ENCODE measurements at places on chromosomes 5 and 9.

DNA sequence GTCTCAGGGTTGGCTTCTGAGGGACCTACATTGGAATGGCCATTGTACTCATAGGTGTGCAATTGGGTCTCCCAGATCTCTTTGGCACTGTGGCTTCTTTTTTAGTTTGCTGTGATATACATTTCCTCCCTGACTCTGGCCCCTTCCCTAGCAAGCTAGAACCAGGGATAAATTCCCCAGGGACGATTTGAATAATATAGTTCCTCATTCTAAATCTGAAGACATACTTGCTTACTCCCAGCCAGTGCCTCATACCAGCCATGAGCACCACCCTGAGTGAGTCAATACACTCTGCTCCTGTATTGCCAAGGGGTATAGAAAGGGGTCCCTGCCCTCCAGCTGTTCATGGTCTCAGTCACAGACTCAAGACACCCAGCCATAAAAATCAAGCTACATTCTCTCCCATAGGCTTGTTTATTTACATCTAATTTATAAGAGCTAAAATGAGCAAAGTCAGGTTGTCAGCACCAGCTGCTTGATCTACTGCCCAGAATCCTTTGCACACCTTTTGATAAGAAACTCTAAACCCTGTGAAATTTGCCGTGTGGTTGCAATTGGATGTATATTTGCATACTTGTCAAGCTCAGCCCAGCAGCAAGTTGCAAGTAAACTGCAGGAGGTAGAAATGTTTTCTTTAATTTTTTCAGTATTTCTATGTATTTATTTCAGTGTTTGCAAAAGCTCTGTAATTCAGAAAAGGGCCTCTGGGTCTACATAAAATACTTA is 219.9 kb upstream of the IRX1 start:
- H3K27ac ChIP-seq: no peak overlapping the region
- no peaks in the 10 kb centered on the region for H3K36me3 ChIP-seq
- DNase-seq: no peak

GRCh38 chr9:121958530-121958929 is 134.6 kb downstream of the TTLL11 start:
- no peak overlapping the region for H3K27ac ChIP-seq
- DNase-seq: no peak
- H3K4me1 ChIP-seq: no peaks in the 10 kb centered on the region
- no peaks in the 10 kb centered on the region for H3K27me3 ChIP-seq

DNA sequence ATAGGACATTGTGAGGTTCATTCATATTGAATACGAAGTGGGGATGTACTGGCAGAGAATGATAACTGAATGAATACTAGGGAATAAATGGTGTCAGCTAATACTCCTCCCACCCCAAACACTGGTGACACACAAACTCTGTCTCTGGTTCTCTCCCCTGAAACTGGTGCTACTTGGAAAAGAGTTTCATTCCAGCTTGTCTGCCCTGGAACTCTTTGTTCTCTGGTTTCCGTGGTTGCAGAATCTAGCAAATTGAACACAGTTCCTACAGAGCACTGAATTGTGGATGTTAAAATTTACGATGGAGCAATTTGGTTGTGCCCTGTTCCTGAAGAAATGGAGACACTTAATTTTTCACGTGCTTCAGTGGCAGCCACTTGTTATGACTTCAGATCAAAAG is 181.7 kb downstream of the KCTD16 start:
- H3K27ac ChIP-seq: no peak overlapping the region
- no peak overlapping the region for H3K4me3 ChIP-seq
- H3K4me1 ChIP-seq: no peaks in the 10 kb centered on the region

GRCh38 chr5:107415762-107416161 is 255.0 kb downstream of the EFNA5 start:
- no peaks in the 10 kb centered on the region for H3K27me3 ChIP-seq
- no peak for DNase-seq
- H3K27ac ChIP-seq: no peak overlapping the region

DNA sequence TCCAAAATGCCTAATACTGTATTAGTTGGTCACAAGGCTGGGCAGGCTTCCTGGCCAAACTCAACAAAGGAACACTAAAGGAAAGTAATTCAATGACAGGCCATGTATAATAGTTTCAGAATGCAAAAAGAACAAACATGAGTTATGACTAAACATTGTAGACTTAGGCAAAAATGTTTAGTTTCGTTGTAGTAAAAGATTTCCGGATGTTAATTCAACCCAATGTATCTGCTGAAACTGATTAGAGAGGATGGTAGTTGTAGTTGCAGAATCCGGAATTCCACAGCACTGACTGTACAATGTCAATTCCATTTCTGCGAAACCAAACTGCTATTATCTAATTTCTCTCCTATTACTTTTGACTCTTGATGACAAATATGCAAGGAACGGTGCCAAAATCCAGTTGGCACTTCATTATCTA is 117.9 kb upstream of the FST start:
- H3K4me1 ChIP-seq: no peaks in the 10 kb centered on the region
- H3K27me3 ChIP-seq: no peaks in the 10 kb centered on the region
- no peaks in the 10 kb centered on the region for H3K36me3 ChIP-seq
- no peak for DNase-seq
- H3K4me3 ChIP-seq: no peak overlapping the region
- H3K27ac ChIP-seq: no peak overlapping the region

- no peaks in the 10 kb centered on the region for H3K4me1 ChIP-seq
- no peaks in the 10 kb centered on the region for H3K27me3 ChIP-seq
- peak; percentile 57 for DNase-seq
- H3K4me3 ChIP-seq: no peak within 1 kb of the TSS
- H3K36me3 ChIP-seq: no peaks in the 10 kb centered on the region
Observed at GRCh38 chr5:149063017-149063687, at the start of gene SH3TC2. Gene SH3TC2, minus strand, starts transcription at chr5:149063062. Its CDS starts 40 bp downstream, at chr5:149063022.

DNA sequence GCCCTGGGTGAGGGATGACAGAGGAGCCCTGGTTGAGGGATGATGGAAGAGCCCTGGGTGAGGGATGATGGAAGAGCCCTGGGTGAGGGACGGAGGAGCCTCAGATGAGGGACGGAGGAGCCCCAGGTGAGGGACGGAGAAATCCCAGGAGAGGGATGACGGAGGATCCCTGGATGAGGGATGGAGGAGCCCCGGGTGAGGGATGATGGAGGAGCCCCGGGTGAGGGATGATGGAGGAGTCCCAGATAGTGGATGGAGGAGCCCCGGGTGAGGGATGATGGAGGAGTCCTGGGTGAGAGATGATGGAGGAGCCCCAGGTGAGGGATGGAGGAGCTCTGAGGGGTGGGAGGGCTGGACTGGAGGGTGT is 10.9 kb downstream of the PHF2 start:
- no peak overlapping the region for H3K4me3 ChIP-seq
- H3K27me3 ChIP-seq: no peaks in the 10 kb centered on the region
- no peak for DNase-seq
- no peaks in the 10 kb centered on the region for H3K36me3 ChIP-seq
- no peaks in the 10 kb centered on the region for H3K4me1 ChIP-seq
- no peak overlapping the region for H3K27ac ChIP-seq

- no peaks in the 10 kb centered on the region for H3K36me3 ChIP-seq
- no peaks in the 10 kb centered on the region for H3K27me3 ChIP-seq
- no peak for DNase-seq
- H3K4me3 ChIP-seq: no peak overlapping the region
Observed at GRCh38 chr5:141874262-141874964, 3.8 kb downstream of the PCDH1 start.

GRCh38 chr9:110095776-110096175 is 112.2 kb downstream of the C9orf152 start:
- no peak for DNase-seq
- H3K4me1 ChIP-seq: no peaks in the 10 kb centered on the region
- no peak overlapping the region for H3K27ac ChIP-seq
- no peaks in the 10 kb centered on the region for H3K36me3 ChIP-seq
- H3K4me3 ChIP-seq: no peak overlapping the region

DNA sequence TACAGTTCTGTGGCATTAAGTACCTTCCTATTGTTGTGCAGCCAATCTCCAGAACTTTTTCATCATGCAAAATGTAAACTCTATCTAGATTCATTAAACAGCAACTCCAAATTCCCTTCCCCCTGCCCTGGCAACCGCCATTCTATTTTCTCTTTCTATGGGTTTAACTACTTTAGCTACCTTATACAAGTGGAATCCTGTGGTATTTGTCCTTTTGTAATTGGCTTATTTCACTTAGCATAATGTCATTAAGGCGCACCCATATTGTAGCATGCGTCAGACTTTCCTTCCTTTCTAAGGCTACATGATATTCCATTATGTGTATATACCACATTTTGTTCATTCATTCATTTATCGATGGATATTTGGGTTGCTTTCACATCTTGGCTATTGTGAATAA is 142.4 kb downstream of the CAAP1 start:
- H3K4me3 ChIP-seq: no peak overlapping the region
- H3K27ac ChIP-seq: no peak overlapping the region
- H3K4me1 ChIP-seq: no peaks in the 10 kb centered on the region
- no peaks in the 10 kb centered on the region for H3K36me3 ChIP-seq

GRCh38 chr9:98994172-98995058 is 50.7 kb downstream of the COL15A1 start:
- no peaks in the 10 kb centered on the region for H3K27me3 ChIP-seq
- no peak overlapping the region for H3K27ac ChIP-seq

DNA sequence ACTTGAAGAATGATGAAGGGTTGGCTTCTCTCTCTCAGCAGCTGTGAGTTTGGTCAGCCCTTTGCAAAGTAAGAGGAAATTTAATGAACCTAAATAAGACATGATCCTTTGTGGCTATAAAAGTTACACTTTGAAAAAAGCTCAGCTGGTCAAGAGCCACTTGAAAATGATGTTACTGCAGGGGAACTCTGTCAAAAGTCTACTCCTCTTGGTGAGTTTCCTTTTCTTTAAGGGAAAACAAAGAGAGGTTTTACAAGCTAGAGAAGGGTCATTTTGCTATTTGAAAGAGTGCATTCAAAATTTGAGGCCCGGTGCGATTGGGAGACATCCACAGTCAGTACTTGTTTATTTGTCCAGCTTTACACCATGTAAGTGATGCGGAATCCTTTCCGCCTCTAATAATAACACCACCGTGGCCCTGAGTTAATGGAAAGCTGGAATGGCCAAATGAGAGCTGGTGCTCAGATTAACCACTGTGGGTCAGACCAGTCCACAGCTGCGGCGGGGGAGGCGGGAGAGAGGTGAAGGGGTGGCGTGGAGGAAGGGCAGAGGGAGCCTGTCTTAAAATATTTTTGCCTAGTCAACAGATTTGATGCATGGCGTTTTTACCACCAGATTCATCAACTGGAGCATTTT is 404.0 kb downstream of the TLE4 start:
- H3K4me1 ChIP-seq: no peaks in the 10 kb centered on the region
- no peak overlapping the region for H3K27ac ChIP-seq
- no peak overlapping the region for H3K4me3 ChIP-seq

GRCh38 chr9:19728101-19728500 is 60.7 kb downstream of the SLC24A2 start:
- no peak overlapping the region for H3K4me3 ChIP-seq
- H3K27me3 ChIP-seq: no peaks in the 10 kb centered on the region
- H3K27ac ChIP-seq: no peak overlapping the region
- DNase-seq: no peak
- H3K4me1 ChIP-seq: no peaks in the 10 kb centered on the region

- H3K27ac ChIP-seq: no peak overlapping the region
- no peak overlapping the region for H3K4me3 ChIP-seq
- no peaks in the 10 kb centered on the region for H3K27me3 ChIP-seq
- H3K36me3 ChIP-seq: peaks cover 10% of the 10 kb centered on the region
- H3K4me1 ChIP-seq: no peaks in the 10 kb centered on the region
Observed at GRCh38 chr5:150397782-150398721, 14.7 kb downstream of the CD74 start.

DNA sequence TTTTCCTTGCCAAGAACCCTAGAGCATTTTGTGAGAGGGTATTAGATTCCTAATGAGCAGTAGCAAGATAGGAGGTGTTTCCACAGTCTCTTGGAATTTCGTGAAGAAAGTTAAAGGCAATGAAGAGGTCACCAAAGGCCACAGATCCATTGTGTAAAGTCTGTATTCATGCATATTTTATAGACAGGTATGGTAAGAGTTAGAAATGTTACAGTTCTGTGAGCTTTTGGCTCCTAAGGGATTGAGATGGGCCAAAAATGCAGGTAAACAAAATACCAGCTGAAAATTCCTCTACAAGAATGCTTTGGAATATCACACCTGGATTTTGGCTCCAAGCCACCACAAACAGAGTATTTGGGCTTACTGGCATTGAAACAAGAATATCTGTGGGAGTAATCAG is 47.4 kb upstream of the FST start:
- DNase-seq: no peak
- no peak overlapping the region for H3K27ac ChIP-seq
- no peaks in the 10 kb centered on the region for H3K36me3 ChIP-seq
- H3K27me3 ChIP-seq: no peaks in the 10 kb centered on the region
- no peak overlapping the region for H3K4me3 ChIP-seq

DNA sequence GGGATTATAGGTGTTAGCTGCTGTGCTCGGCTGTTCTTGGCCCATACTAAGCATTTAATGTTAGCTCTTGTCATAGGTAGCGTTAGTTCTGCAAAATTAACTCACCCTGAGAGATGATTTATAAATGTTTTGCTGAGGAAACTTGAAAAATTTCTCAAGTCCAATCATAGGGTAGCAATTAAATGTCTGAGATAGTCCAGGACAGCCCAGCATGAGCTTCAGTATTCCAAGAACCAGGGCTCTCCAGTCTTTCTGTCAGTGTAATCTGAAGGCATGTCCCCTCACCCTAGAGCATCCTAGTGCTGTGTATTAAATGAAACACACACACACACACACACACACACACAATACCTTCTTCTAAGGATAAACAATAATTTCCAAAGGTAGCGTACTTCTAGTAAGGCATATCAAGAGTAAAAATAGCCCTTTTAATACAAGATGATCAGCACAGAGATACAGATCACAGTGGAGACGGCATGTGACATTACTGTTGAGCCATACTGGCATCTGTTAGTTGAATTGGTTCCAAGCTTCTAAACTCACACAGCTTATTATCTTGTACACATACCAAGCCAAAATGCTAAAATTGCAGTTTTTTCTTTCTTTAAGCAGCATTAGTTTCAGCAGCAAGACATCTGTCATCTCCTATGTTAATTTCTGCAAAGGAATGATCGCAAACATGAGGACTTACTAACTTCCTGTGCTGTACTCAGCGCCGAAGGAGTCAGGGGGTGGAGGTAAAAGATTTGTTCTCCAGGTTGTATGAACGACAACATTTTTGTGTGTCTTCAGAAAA is 46.3 kb upstream of the JMY start:
- H3K4me1 ChIP-seq: no peaks in the 10 kb centered on the region
- no peaks in the 10 kb centered on the region for H3K36me3 ChIP-seq
- DNase-seq: no peak
- H3K4me3 ChIP-seq: no peak overlapping the region
- H3K27ac ChIP-seq: no peak overlapping the region

Measured in prostate gland (tissue), 2 donors.